ENCODE measurements at places on chromosomes 16 and 17.
A peak's percentile ranks its signal among the peaks of the same experiment; 100 is the strongest.

DNA sequence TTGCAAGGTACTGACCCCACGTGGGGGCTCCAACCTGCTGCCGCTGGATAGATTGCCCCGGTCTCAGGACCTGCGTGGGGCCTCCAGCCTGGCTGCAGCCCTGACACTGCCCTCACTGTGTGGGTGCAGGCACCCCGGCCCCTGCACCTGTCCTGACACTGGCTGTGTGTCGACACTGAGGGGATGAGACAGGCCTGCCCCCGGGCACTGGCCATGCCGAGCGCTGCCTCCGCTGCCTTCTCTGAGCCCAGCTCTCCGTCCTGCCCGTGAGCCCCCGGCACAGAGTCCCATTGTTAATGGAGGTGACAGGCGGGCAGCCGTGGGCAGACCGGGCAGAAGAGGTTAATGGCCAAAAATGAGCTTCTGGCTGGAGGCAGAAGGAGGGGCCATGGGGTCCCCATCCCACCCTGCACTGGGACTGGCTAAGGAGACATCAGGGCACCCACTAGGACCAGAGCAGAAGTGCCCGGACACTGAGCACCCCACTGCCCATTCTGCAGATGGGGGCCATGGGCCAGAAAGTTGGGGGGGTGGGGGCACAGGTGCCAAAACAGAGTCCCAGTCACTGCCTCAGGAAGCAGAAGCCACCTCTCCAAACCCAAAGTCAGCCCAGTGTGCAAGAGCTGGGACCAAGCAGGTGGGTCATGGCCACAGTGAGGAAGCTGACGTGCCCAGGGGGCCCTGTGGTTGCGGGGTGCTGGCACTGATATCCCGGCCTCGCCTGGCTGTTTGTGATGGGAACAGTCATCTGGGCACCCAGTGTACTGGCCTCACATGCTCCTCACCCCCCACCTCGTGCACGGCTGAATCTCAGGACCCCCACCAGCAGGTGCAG lies 2.5 kb upstream of the PRR35 start:
- H3K27ac ChIP-seq, result no peak overlapping the region
- DNase-seq, result no peak
- no peak overlapping the region for H3K4me3 ChIP-seq
- H3K4me1 ChIP-seq, result no peaks in the 10 kb centered on the region

DNA sequence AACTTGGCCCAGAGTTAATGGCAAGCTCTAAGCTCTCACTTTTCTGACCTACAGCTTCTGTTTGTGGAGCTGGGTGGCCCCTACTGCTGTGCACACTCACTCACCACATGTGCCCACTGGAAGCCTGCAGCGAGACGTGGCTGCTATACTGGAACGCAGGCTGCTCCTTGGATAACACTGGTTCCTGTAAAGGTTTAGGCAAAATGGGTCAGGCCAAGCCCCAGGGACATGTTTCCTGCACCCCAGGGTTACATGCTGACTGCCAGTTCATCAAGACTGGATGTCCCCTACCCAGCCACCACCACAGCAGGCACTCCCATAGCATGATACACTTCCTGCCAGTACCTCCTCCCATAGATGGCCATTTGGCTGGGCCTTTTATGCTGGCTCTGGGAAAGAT lies 8.3 kb downstream of the POLDIP2 start:
- H3K27ac ChIP-seq, result no peak overlapping the region
- no peaks in the 10 kb centered on the region for H3K4me1 ChIP-seq
- DNase-seq, result no peak
- H3K27me3 ChIP-seq, result no peaks in the 10 kb centered on the region

GRCh38 chr16:49750341-49751000 lies 105.4 kb downstream of the ZNF423 start:
- peaks cover 3% of the 10 kb centered on the region for H3K4me1 ChIP-seq
- H3K27me3 ChIP-seq, result peaks cover 17% of the 10 kb centered on the region
- no peak for DNase-seq
- H3K27ac ChIP-seq, result no peak overlapping the region
- H3K36me3 ChIP-seq, result no peaks in the 10 kb centered on the region
- H3K4me3 ChIP-seq, result no peak overlapping the region

GRCh38 chr17:72139212-72139611 lies 18.4 kb downstream of the SOX9 start:
- no peaks in the 10 kb centered on the region for H3K36me3 ChIP-seq
- no peaks in the 10 kb centered on the region for H3K27me3 ChIP-seq
- no peak for DNase-seq

GRCh38 chr17:17035490-17035889 lies 6.8 kb upstream of the MPRIP start:
- no peaks in the 10 kb centered on the region for H3K4me1 ChIP-seq
- H3K27ac ChIP-seq, result no peak overlapping the region
- no peak for DNase-seq
- no peak overlapping the region for H3K4me3 ChIP-seq
- no peaks in the 10 kb centered on the region for H3K36me3 ChIP-seq
- peaks cover 1% of the 10 kb centered on the region for H3K27me3 ChIP-seq

GRCh38 chr17:81858170-81858966 lies 2.0 kb downstream of the P4HB start:
- H3K36me3 ChIP-seq, result peaks cover 56% of the 10 kb centered on the region
- H3K27me3 ChIP-seq, result no peaks in the 10 kb centered on the region
- no peak overlapping the region for H3K27ac ChIP-seq
- peak overlapping the region; percentile 93 for H3K4me3 ChIP-seq

DNA sequence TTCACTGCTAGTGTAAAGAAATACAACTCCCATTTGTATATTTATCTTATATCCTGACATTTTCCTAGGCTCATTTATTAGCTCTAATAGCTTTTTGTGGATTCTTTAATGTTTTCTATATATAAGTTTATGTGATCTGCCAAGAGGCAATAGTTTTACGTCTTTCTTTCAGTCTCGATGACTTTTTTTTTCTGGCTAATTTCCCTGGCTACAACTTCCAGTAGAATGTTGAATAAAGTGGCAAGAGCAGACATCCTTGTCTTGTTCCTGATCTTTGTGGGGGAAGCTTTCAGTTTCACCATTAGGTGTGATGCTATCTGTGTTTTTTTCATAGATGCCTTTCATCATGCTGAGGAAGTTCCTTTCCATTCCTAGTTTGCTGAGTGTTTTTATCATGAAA lies 43.9 kb upstream of the ABCA3 start:
- DNase-seq, result no peak
- H3K27ac ChIP-seq, result no peak overlapping the region
- H3K4me3 ChIP-seq, result no peak overlapping the region
- H3K4me1 ChIP-seq, result peaks cover 5% of the 10 kb centered on the region
- H3K27me3 ChIP-seq, result peaks cover 12% of the 10 kb centered on the region
- peaks cover 2% of the 10 kb centered on the region for H3K36me3 ChIP-seq

DNA sequence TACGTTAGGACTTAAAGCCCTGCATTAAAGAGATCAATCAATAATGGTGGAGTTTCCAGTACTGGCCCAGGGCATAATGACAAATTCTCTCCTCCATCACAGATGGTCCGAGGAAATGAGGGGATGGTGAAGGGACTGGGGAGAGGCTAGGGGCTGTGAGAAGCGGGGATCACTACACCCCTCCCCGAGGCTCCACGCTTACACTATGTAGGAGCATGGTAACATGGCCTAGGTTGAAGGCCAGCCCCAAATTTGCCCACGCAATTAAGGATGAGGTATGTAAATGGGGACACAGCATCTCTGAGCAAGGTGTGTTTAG lies 8.0 kb upstream of the AKTIP start:
- H3K4me1 ChIP-seq, result peaks cover 27% of the 10 kb centered on the region
- peaks cover 9% of the 10 kb centered on the region for H3K36me3 ChIP-seq
- H3K27me3 ChIP-seq, result no peaks in the 10 kb centered on the region

DNA sequence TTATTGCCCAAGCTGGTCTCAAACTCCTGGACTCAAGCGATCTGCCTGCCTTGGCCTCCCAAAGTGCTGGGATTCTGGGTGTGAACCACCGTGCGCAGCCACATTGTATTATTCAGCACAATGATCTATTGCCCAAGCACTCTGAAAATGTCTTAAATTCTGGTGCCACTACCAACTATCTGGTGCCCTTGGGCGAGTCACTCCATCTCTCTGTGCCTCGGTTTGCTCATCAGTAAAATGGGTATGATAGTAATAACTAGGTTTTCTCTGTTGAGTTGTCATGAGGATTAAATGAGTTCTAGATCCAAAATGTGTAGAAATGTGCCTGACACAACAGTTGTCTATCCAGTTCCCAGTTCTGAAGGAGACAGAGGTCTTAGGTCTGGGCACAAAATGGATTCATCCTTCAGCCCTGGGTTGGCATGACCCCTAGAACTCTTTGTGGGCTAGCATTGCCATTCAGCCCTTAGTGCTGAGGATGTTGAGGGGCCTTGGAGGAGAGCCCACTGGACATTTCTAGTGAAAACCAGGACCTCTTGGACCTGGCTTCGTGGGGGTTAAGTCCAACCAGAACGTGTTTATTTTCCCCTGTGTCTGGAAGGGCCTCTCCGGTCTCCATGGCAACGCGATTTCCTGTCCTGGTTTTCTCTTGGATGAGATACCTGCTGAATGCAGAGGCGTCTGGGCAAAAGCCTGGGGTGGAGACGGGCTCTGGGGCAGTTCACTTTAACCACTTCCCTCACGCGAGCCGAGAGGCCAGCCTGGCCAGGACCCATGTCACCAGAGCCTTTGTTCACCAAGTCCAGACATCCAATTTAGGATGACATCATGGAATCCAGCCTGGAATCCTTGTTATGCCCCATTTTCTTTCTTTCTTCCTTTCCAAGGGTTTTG lies 43.7 kb upstream of the TNRC6A start:
- H3K4me1 ChIP-seq, result no peaks in the 10 kb centered on the region
- no peak overlapping the region for H3K27ac ChIP-seq
- no peak overlapping the region for H3K4me3 ChIP-seq
- DNase-seq, result no peak
- no peaks in the 10 kb centered on the region for H3K36me3 ChIP-seq
- H3K27me3 ChIP-seq, result no peaks in the 10 kb centered on the region

GRCh38 chr17:74605361-74605760 lies 13.3 kb upstream of the CD300LD start:
- H3K4me3 ChIP-seq, result no peak overlapping the region
- no peak for DNase-seq
- H3K4me1 ChIP-seq, result peaks cover 5% of the 10 kb centered on the region
- H3K27ac ChIP-seq, result no peak overlapping the region

- peak overlapping the region; percentile 54 for H3K27ac ChIP-seq
- DNase-seq, result no peak
- peaks cover 48% of the 10 kb centered on the region for H3K36me3 ChIP-seq
- H3K27me3 ChIP-seq, result no peaks in the 10 kb centered on the region
- peaks cover 5% of the 10 kb centered on the region for H3K4me1 ChIP-seq
- no peak overlapping the region for H3K4me3 ChIP-seq
Measured at GRCh38 chr17:1783834-1784611, 22.2 kb downstream of the SERPINF1 start.

DNA sequence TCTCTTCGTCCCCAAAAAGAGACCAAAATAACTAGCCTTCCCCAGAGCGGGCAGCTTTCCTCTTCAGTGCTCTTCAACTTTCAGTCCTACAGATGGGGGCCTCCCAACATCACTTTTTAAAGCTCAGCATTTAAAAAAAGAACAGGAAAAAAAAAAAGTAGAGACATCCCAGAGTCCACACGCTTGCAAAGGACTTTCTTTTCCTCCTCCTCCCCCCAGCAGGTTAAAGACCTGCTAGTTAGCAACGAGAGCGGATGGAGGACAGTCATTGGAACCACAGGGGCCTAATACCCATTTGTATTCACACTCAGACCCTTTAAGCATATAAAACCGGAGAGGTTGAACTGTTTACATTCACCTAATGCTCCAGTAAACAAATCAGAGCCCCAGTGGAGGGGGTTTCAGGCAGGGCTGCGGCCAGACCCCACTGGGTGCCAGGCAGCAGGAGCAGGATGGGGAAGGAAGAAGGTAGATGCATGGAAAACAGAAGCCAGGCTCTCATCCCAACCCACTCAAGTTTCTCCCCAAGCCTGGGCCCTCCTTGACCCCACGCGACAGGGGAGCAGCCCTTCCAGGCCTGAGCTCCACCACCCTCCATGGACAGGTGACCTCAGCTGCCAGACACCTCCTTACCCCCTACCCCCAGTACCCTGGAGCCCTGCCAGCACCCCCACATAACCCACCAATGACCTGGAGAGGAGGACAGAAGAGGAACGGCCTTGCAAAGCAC lies 15.2 kb downstream of the ZFHX3 start:
- no peak overlapping the region for H3K27ac ChIP-seq
- H3K27me3 ChIP-seq, result peaks cover 36% of the 10 kb centered on the region
- H3K36me3 ChIP-seq, result no peaks in the 10 kb centered on the region
- H3K4me1 ChIP-seq, result peaks cover 3% of the 10 kb centered on the region

Measured in T-helper 2 cell treated with Interferon-gamma antibody and Interleukin-4, amounts not matched to agents 5 μg/mL and 100 μg/mL, for 36 hours (primary cell).